Cerebellum (tissue), 4 donors: ENCODE measurements at places on chromosomes 1 and 21. TPM values are rescaled to one million over a fixed set of nuclear protein-coding genes. Genes with fewer than 3 reads are reported as not detected.
A peak's percentile ranks its signal among the peaks of the same experiment; 100 is the strongest.

DNA sequence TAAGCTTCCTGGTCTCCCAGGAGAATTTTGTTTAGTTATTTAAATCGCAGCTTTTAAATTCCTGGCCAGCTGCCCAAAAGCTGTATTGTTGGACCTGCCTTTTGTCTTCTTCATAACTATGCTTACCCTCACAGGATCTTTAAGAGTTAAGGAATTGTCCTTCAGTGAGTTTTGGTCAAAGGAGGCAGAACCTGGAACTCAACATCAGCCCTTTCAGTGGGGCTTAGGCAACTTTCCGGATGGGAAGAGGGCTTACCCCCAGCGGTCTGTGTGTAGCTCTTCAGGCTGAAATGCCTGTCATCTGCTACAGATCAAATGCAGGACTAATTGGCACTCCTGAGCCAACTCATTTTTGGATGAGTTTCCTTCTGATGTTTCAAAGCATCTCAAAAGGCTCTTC, 402.6 kb downstream of the SIPA1L2 start:
- DNase-seq = no peak

- DNase-seq = no peak
These were observed 61.7 kb downstream of the ELK4 start for GRCh38 chr1:205570173-205570501.

Gene KCNK1
- total RNA-seq = 45.4 TPM

Gene KLHDC7A
- not detected for total RNA-seq

Gene NCF2
- total RNA-seq = 2.5 TPM

Gene CACNA1S
- total RNA-seq = 0.09 TPM

Gene LAMTOR5
- total RNA-seq = 29.3 TPM

Gene NFASC
- total RNA-seq = 61.4 TPM

DNA sequence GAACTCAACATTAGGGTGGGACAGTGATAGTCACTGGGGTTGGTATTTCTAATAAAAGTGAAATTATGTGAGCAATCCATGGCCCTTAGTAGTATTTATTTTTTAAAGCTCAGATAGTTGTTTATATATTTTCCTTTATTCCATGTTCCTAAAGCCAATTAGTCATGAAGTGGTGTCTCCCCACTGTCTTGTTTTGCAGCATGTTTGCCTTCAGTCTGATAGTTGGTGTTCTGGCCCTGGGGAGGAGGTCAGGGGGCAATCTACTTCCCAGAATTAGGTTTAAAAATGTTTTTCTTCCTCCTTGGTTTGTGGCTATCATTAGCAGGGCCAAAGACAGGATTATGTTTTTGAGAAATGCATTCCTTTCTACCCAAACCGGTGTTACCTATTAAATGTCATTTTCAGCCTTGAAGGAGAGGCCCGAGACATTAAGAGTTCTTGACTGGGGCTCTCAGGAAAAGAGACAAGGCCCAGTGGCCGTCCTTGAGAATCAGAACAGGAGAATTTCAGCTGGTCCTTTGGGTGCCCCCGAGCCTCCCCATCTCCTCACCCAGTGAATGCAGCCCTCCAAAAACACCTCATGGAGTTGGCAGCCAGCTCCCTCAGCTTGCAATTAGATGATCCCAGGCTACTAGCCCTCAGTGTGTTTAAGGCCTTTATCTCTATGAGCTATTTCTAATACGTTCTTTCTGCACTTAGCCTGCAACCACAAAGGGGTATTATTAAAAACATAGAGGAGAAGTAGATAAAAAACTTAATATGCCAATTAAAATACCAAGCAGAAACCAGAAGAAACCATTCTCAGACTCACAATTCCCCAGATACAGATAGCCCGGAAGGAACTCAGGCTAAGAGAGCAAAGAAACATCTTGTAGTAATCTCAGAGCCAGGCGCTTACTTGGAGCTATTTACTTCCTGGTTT, 71.3 kb upstream of the NGF start:
- no peak for DNase-seq

Gene HFM1
- 31.2 TPM for total RNA-seq

DNA sequence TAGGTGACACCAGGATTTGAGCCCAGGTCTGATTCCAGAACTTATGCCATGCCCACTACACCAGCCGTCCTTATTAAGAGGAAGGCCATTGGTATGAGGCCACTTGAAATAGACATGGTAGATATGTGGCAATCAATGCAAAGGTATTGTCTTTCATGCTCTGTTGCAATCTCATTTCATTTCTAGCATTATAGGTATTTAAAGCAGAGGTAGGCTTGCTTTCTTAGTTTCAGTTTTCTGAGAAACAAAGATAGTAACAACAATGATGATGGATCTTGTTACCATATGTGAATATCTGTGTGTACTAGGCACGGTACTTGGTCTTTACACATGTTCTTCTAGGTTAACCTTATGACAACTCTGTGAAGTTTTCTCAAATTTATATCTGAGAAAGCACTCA, 113.1 kb downstream of the FGGY start:
- no peak for DNase-seq

GRCh38 chr1:46643368-46643775, 24.8 kb downstream of the ATPAF1 start:
- peak; percentile 64 for DNase-seq

Gene MEF2D
- total RNA-seq = 6.5 TPM

GRCh38 chr21:25986928-25987327, 183.6 kb downstream of the APP start:
- no peak for DNase-seq

Gene CELF3
- 29.7 TPM for total RNA-seq

DNA sequence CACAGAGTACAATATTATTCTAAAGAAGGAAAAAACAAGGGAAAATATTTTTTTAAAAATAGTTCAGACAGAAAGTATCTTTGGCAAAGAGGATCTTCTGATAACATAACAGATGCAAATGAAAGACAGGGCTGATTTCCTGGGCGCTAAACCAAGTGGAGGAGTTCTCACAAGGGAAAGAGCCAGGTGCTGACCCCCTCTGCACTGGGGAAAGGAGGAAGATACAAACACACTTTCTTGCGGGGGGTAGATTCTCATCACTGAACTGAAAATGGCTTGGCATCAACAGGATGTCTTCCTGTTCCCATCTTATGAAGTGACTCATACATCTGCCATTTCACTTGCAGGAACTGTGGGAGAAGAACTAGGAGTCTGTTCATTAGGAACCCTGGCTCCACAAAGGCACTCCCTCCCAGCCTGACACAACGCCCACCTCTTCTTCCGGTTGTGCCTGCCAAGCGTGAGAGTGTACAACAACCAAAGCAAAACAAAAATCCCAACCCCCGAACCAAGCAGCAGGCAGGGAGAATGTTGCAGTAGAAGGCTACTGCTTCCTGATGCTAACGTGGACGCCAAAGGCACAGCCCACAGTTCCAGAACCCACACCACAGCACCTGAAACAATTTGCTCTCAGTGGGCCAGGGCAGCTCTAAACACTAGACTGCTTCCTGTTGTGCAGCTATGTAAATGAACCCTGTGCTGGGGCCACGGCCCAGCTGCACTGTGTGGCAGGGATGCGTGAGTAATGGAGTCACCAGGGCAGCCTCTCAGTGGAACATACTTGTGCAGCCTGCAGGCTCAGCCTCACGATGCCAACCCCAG, 51.0 kb downstream of the GADD45A start:
- DNase-seq = no peak

Gene TMPRSS3
- total RNA-seq = 0.09 TPM

Gene EXOSC10
- 54.3 TPM for total RNA-seq

- no peak for DNase-seq
These were observed 16.1 kb upstream of the CLDN8 start for GRCh38 chr21:30232011-30232410.

GRCh38 chr1:182299728-182300616, 91.6 kb downstream of the GLUL start:
- no peak for DNase-seq

GRCh38 chr1:215835951-215836350, 268.8 kb downstream of the KCTD3 start:
- DNase-seq = no peak

DNA sequence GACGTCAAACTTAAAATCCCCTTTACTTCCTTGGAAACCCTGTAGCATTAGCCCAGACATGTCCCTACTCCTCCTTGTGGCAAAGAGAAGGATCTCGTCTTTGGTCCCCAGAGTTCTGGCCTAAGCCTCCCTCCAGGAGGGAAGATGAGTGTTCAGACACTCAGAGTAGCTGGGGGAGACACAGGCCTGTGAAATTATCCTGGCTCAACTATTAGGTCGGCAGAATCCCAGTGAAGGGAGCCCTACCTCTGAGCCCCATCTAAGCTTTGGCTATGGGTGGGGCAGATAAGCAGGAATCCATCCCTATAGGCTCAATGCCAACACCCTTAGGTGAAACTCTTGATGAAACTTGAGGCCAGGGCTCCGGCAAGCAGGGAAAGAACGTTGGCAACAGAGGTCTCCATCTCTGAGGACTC, 1.7 kb upstream of the SFN start:
- DNase-seq = no peak

DNA sequence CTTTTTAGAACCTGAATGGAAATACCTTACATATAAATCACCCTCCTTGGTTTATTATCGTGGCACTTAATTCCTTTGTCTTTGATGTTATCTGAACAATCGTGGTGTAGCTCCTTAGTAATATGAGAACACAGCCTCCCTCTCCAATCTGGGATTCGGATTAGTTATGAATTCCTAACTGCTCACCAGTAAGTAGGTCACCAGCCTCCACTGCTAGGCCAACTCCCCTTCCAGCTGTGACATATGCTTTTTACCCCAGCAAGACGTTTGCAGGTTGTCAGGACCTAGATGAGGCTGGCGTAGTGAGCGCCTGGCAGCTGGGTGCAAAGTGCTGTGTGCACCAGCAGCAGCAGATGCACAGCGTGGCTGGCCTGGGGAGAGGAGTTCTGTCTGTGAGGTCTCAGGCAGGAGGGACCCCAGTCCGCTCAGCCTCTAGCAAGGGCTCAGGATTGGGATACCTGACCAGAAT, 38.2 kb downstream of the NTPCR start:
- no peak for DNase-seq

- DNase-seq = no peak
These were observed 34.9 kb downstream of the WLS start for GRCh38 chr1:68197461-68197860.

- no peak for DNase-seq
These were observed 4.1 kb downstream of the PALMD start for GRCh38 chr1:99650030-99650429.

GRCh38 chr1:89949991-89950624, 44.8 kb upstream of the ZNF326 start:
- DNase-seq = no peak

DNA sequence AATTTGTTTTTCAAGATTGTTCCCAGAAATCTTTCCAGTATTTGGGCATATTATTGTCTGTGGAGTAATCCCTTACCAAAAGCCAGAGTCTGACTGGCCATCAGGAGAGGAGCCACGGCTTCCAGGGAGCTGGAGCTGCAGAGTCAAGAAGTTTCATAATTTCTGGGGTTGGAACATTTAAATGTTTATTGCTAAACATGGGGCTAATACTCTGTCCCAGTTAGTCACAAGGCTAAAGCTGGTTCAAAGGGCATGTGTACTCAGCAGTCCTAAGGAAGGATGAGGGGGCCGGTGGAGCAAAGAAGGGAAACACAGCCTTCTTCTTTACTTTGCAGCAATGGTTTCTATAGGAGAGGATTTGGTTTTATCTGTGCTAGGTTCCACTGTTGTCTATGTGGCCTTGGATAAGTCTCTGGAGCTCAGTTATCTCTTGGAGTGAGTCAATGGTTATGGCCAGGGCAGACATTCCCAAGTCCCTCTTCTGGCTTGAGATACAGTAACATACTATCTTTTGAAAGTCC, 9.5 kb downstream of the DENND2D start:
- DNase-seq = no peak

GRCh38 chr1:7362947-7363346, 408.1 kb upstream of the VAMP3 start:
- no peak for DNase-seq

- no peak for DNase-seq
These were observed 41.9 kb downstream of the MPZL1 start for GRCh38 chr1:167763525-167764220.

DNA sequence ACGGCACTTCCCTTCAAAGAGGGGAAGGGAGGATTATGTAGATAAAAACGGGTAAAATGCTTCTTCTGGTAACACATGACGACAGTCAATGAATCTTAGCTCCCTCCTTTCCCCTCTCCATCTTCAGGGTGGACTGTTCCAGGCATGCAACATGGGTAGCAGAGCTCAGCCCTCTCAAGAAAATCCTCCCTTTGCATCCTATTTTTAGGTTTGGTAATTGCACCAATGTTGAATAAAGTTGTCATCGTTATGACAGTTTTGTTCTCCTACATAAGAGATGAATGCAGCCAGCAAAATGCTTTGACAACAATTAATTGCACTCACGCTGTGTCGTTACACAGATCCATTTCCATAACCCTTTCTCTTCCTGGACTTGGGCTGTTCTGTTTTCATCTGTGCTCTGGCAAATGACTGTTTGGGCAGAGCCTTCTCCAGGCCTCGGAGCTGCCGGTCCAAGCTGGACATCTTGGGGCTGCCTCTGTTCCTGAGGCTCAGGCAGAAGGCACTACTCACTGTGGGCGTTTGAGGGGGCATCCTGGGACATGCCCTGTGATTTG, 127.6 kb downstream of the CNIH3 start:
- DNase-seq = no peak

DNA sequence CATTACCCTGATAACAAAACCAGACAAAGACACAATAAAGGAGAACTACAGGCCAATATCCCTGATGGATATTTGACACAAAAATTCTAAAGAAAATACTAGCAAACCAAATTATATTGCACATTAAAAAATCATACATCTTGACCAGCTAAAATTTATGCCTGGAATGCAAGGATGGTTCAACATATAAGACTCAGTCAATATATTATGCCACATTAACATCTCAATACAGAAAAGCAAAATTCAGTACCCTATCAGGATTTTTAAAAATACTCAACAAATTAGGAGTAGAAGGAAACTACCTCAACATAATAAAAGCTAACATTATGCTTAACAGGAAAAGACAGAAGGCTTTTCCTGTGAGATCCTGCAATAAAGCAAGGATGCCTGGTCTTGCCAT, 177.1 kb downstream of the MAGI3 start:
- no peak for DNase-seq

DNA sequence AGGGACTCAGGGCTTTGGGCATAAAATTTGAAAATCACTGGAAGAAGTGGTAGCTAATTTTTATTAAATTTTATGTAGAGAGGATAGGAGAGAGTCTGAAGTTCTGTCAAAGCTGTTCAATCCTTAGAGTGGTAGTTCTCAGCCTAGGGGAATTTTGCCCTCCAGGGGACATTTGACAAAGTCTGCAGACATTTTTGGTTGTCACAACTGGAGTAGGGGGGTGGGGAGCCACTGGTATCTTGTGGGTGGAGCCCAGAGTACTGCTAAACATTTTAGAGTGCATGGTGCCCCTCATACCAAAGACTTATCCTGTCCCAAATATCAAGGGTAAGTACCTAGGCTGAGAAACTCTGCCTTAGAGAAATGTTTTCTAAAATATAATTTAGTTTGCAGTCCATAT, 30.2 kb downstream of the RASAL2 start:
- no peak for DNase-seq

Gene DNAJB4
- total RNA-seq = 39.1 TPM

DNA sequence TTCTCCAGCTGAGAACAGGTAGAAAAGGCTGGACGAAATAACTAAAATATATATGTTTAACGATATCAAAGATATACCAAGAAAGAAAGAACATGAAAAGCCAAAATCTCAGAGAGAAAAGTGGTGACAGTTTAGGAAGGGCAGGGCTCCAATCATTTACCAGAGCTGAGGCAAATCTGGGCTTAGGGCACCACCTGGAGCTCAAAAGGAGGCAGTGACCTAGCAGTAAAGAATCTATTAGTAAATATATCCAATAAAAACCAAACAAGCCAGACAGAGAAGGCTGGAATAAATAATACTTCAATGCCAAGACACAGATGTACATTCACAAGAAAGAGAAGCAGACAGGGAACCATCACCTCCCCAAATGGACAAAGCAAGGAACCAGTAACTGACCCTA, 43.5 kb downstream of the CHIA start:
- DNase-seq = no peak

GRCh38 chr1:112527266-112528010, 18.7 kb downstream of the WNT2B start:
- no peak for DNase-seq
